SK-N-SH treated with all-trans-retinoic acid at 6 μM for 48 hours (cell line): ENCODE measurements at places on chromosomes 6 and 20.

- no peak for ATAC-seq
These were observed 622.2 kb downstream of the DOK5 start for GRCh38 chr20:55097621-55098020.

- no peak for ATAC-seq
These were observed 306.7 kb downstream of the PLCB1 start for GRCh38 chr20:8438748-8439147.

DNA sequence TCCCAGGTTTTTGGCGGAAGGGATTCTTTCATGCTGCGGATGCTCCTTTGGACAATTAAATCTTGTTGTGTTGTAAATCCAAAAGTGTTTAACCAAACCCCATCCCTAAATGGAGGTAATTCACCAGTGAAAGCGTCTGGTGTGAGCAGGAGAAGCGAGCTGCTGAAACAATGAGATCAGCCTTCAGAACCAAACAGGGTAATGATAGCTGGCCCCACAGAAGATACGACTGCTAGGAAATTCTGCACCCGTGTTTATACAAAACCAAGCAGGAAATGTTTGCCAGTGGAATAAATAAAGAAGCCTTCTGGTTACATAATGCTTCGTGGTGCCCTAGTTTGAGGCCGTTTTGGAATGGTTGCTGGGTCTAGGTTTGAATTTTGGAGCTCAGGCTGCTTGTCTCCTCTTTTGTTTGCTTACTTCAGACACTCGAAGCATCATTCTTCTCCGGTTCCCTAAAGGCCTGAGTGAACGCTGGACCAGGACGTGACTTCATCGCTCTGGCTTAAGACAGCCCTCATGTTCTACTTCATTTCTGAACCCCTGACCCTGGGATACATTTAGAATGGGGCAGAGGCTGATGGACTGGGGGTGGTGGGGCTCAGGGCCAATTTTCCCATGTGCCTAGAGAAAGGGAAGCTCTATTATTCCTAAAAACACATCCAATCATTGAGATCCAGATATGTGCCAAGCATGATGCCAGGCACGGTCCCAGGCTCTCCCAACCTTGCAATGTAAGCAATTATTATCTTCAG is 61.6 kb upstream of the JAG1 start:
- no peak for ATAC-seq

DNA sequence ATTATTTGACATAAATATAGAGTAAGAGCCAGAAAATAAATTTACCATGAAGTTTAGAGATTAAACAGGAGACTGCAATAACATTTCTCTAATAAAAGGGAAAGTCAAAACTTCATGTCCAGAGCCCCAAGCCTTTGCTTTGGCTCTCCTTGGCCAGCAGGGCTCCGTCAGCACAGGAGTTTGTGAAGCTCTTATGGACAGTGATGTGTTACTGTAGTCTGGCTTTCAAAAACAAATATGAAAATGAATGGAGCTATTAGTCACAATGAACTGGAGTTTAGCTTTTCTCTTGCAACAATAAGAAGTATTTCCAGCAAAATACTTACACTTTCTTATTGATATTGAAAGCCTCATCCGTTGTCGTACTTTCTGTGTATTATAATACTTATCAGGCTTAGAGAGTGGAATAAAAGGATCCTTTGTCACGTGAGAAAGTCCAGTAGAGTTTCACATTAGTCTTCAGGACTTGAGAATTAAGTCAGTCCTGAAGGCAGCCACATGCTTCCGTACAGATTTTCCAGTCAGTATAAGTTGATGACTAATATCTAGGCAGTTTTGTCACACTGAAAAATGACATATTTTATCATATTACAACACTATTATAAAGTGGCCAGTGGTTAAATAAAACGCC is 117.0 kb upstream of the PRL start:
- peak; percentile 59; the same call in 1 of the 3 replicates for ATAC-seq

DNA sequence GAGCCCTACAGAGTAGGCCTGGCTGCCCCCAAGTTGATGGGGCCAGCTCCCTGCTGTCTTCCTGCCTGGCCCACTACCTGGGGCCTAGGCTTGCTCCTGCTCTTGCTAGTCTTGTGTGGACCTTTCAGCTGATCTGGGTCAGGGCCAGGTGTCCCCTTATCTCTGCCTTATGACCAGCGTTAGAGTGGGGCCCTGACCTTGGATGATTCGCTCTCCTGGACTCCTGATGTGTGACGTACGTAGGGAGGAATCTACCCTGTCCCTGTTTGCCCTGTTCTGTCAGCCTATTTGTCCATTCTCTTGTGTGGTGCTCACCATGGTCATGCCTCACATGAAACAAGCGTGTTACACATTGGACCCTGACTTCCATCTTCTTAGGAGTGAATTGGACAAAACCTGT is 571.8 kb downstream of the QKI start:
- no peak for ATAC-seq

GRCh38 chr6:83870649-83871048 is 11.2 kb downstream of the CYB5R4 start:
- ATAC-seq, result no peak

- ATAC-seq, result peak; percentile 81
These were observed 11.0 kb downstream of the UQCC2 start for GRCh38 chr6:33700391-33701050.

- ATAC-seq, result no peak
These were observed 120.8 kb downstream of the BACH2 start for GRCh38 chr6:90175627-90176538.

GRCh38 chr6:5946181-5946580 is 60.5 kb downstream of the NRN1 start:
- no peak for ATAC-seq

DNA sequence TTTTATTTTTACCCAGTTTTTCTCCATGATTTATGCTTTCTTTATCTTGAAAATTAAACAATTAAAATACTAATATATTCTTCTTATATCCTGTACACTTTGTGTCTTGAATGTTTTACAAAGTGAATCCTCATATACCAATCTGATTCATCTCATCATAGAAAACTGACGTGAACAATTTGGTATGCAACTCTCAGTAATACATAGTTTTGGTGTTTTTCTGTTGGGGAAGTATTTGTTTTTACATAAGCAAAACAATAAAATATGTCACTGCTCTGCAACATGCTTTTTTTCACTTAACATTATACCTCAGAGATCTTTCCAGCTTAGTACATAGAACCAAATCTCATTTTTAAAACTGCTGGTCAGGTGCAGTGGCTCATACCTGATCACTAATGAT is 14.7 kb downstream of the DNAAF9 start:
- no peak for ATAC-seq

DNA sequence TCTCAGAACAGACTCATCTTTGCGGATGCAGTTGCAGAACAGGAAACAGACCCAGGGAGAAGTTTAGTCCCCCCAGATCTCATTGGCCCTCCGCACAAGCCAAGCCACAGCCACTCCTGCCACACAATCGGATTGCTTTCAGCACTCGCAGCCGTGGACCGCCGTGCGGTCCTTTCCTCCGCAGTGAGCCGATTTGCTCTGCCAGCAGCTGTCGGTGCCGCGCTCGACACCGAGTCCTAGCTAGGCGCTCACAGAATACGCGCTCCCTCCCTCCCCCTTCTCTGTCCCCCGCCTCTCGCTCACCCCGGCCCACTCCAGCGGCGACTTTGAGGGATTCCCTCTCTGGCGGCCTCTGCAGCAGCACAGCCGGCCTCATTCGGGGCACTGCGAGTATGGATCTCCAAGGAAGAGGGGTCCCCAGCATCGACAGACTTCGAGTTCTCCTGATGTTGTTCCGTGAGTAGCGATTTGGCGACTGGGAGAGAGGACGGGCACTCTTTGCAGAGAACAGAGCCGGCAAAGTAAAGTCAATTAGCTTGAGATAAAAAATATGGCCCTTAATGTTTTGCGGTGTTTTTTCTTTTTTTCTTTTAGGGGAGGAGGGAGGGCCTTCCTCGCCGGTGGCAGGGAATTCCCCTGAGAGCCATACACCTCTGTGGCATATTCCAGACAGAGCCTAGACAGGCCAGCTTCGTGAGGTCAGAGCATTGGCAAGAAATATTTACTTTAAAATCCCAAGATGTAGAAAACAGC is at the start of gene LAMP5:
LAMP5 (plus strand) TSS at position 130 of the 753 bp plus-strand sequence; CDS start at position 393, 263 bp downstream.
- peak; percentile 96 for ATAC-seq

GRCh38 chr6:5525209-5525608 is 263.9 kb downstream of the FARS2 start:
- peak; percentile 53; the same call in 1 of the 3 replicates for ATAC-seq

- no peak for ATAC-seq
These were observed 427.3 kb upstream of the FLRT3 start for GRCh38 chr20:14764511-14765369.

DNA sequence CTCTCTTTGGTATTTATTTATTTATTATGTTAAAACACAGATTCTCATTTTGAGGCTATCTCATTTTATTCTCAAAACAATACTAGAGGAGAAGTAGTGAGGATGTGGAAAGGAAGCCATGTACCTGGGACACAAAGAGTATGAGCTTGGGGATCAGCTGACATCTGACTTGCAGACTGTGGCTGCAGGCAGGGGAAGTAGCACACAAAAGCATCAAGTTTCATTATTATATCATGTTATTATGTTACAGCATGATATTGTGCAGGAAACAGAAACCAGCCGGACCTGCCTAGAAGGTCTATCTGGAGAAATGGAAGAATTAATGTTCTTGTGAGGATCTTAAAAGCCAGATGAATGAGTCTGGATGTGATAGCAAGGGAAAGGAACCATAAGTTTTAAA is 248.2 kb downstream of the KHDC1L start:
- ATAC-seq, result peak; percentile 88

GRCh38 chr6:143608906-143609305 is 68.9 kb upstream of the PHACTR2 start:
- ATAC-seq, result no peak

DNA sequence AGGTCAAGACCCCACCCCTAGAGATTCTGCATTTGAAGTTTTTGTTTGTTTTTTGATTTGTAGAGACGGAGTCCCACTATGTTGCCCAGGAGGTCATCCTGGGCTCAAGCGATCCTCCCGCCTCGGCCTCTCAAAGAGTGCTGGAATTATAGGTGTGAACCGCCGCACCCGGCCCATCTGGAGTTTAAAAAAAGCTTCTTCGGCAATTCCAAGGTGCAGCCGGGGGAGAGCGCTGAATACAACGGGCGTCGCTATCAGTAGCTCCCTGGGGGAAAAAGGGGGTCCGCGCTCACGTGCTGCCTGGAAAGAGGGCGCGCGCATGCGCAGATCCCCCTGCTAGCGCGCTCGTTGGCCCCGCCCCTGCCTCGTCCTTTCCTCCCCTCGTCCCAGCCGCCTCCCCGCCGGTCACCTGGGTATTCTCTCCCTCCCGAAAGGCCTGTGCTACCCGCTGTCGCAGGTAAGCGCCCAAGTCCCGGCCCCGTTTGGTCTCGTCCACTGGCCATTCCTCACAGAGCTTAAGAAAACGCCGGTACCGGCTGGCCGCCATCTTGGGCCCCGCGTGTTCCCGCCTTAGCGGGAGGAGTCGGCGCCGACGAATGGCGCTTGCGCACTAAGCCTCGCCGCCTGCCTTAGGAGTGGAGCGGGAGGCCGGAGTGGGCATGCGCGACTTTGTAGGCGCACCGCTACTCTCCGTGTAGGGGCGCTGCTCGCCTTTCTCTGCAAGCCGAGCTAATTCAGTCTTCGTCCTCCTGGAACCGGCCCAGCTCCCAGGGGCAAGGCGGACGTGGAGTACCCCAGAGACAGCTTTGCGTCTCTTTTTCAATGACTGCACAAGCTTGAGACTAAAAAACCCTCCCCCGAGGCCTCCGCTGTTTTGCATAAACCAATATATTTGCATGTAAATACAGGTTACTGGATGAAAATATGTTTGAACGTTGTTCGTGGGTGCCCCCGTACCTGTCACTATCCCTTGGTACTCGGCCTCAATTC is at the start of gene UQCC2:
UQCC2 (minus strand) TSS at position 561 of the 990 bp plus-strand sequence; CDS start at position 547, 14 bp downstream.
- ATAC-seq, result peak; percentile 98

- ATAC-seq, result no peak
These were observed 54.6 kb downstream of the GJA10 start for GRCh38 chr6:89948876-89949275.

GRCh38 chr6:36484736-36485135 is 41.9 kb downstream of the KCTD20 start:
- no peak for ATAC-seq

- no peak for ATAC-seq
These were observed 18.6 kb upstream of the BCAS4 start for GRCh38 chr20:50776122-50776817.

- ATAC-seq, result no peak
These were observed 59.6 kb upstream of the NNAT start for GRCh38 chr20:37461405-37461804.

DNA sequence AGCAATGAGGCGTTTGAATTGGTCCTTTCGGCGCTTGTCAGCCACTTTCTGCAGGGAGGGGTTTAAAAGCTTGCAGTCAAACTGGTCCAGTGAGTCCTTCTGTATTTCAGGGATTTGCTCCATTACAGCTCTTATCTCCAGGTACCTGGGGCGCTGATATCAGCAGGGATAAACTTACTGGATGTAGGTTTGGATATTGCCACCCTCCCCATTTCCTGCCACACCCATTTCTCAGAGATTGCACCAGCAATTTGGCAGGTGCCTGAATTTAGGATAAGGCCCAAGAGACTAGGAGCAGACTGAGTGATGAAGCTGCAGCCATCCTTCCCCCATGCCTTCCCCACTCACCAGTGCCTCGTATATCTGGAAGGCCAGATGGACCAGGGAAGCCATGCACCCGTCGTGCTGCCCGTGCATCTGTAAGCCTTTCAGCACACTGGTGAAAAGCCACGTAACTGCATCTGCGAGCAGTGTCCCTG is 7.6 kb downstream of the POLR1C start:
- no peak for ATAC-seq

- ATAC-seq, result peak; percentile 99
These were observed 7.3 kb downstream of the DNTTIP1 start for GRCh38 chr20:45798935-45799642.

DNA sequence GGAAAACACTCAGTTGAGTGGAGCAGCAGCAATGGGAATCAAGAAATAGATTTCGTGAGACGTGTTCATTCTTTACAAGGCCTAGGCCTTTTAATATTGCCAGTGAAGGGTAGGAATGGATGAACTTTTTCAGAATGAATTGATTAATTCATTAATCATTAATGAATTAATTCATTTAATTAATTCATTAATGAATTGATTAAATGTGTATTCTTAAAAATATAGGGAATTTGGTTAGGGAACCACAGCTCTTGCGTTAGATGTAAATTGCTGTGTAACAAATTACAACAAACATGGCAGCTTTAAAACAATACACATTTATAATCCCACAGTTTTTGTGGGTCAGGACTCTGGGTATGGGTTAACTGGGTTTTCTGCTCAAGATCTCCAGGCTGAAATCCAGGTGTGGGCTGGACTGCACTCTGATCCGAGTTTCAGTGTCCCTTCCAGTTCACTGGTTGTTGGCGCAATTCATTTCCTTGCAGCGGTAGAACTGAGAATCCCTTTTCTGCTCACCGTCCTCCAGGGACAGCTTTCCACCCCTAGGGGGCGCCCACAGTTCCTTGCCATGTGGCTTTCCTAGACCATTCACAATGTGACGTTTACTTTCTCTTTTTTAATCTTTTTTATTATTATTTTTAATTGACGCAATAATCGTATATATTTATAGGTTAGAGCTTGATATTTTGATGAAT is 32.8 kb upstream of the BCAS1 start:
- peak; percentile 96 for ATAC-seq

DNA sequence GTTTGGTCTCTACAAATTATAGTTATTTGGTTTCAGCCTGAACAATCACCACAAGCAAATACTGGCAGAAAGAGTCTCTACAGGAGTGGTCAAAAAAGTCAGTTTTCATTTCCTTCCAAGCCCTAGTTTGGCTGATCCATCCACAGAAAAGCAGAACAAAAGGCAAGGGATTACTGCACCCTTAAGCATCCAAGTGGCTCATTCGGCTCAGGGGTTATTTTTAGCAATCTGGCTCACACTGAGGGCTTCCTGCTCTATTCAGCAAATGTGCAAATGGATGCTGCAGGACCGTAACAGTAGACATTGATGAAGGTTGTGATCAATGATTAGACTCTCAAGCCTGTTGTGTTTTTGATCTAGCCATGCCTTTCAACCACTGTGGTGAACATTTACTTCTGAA is 62.2 kb upstream of the FABP7 start:
- ATAC-seq, result no peak

GRCh38 chr6:3719462-3720308 is 31.8 kb downstream of the PXDC1 start:
- peak; percentile 11; the same call in 2 of the 3 replicates for ATAC-seq
